SW480 (cell line): ENCODE measurements at places on chromosomes 7 and 10.
A peak's percentile ranks its signal among the peaks of the same experiment; 100 is the strongest.

- no peak for DNase-seq
Measured at GRCh38 chr10:101569323-101569621, 18.8 kb downstream of the POLL start.

DNA sequence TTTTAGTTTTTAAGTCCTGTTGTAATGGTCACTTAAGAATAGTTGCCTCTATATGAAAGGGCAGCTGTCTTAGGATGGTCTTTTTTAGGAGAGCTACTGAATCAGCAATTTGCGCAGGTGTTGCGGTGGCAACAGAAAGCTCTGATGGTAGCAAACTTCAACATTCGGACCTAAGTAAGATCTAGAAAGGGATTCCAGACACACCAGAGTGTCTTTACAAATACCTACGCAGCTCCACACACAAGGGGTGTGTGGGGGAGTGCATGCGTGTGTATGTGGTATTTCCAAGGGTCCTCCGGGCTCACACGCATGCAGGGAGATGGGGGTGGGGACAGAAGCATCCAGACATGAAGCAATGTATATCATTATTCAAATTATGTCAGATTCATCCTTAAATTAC is 438.6 kb upstream of the MGMT start:
- DNase-seq, result no peak

DNA sequence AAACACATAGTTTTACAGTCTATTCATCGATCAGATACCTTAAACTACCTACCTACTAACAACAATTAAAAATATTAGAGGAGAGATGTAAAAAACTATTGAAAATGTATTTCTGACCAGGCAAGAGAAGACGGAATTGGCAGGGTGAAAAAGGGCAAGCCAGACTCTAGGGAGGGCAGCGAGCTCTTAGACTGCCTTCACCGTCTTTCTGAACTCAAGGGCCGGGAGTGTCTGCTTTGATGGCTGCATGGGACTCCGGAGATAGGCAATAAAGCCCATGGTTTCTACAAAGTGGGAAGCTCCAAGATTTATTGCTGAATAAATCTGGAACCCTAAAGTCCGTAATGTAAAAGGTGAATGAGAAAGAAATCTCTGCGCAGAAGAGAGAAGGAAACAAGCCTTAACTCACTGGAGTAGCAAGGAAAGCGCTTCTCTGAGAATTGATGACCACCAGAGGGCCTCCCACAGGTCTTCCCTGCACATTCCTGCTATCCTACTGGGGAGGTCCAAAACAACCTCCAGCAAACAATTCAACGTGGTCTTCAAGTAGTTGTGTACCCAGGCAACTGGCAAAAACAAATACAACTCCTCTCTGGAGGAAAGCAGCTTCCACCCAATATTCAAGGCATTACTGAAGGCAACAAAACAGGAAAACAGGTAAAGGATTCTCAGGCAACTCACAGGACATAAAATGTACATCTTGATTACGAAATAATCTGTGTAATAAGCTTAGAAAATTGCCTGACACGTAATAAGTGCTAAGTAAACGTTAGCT is 181.3 kb downstream of the SDK1 start:
- peak; percentile 55 for DNase-seq

- no peak for DNase-seq
Measured at GRCh38 chr10:14781763-14782162, 7.1 kb upstream of the FAM107B start.

- DNase-seq, result no peak
Measured at GRCh38 chr10:120161111-120161510, 268.6 kb downstream of the SEC23IP start.
